Activated CD8-positive, alpha-beta memory T cell treated with anti-CD3 and anti-CD28 coated beads, Interleukin-2, amount 10 ng/mL, durations not matched to agents 7 days and 5 days (primary cell): ENCODE measurements at places on chromosomes 16 and 17.

- DNase-seq, result no peak
Measured at GRCh38 chr16:68194251-68194650, 41.7 kb downstream of the ESRP2 start.

GRCh38 chr16:71297341-71297634 lies 8.1 kb upstream of the CMTR2 start:
- no peak for DNase-seq

GRCh38 chr17:82913304-82914043 lies 73.7 kb upstream of the ZNF750 start:
- DNase-seq, result no peak

GRCh38 chr17:36127911-36128310 lies 24.3 kb downstream of the CCL4 start:
- DNase-seq, result no peak

- DNase-seq, result no peak
Measured at GRCh38 chr16:26705346-26705745, 361.4 kb upstream of the C16orf82 start.

- DNase-seq, result no peak
Measured at GRCh38 chr17:61253937-61254574, 145.6 kb upstream of the TBX2 start.

GRCh38 chr17:80364091-80364691 lies 50.8 kb upstream of the ENDOV start:
- DNase-seq, result no peak
